A549 (cell line): ENCODE measurements at places on chromosomes 11 and 22.

DNA sequence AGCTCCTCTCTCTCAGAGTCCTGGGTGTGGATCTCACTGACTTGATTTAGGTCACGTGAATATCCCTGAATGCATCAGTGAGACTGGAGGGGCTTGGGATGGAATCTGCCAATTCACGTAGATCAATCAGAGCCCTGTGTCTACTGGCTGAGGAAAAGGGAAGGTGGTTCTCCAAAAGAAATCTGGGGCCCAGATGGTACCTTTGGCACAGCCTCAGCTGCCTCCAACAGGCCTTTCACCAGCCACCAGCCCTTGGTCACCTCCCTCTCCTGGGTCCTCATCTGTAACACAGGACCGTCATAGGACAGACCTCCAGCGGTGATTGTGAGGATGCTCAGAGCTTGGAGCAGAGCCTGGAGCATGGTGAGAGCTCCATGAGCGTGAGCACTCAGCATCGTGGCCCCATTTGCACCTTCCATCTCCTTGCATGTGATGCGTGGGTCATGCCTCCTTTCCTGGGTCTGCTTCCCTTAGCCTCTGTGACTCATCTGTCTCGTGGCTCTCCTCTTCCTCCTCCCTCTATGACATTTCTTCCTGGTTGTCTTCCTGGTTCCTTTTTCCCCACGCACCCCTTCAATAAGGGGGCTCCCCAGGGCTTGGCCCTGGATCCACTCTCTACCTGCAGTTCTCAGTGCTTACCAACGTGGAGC lies 7.5 kb upstream of the MIEF1 start:
- no peak for DNase-seq

- no peak for DNase-seq
Observed at GRCh38 chr11:92703449-92703830, 266.0 kb upstream of the MTNR1B start.

- no peak for DNase-seq
Observed at GRCh38 chr22:44399906-44400762, 87.4 kb upstream of the SHISAL1 start.

DNA sequence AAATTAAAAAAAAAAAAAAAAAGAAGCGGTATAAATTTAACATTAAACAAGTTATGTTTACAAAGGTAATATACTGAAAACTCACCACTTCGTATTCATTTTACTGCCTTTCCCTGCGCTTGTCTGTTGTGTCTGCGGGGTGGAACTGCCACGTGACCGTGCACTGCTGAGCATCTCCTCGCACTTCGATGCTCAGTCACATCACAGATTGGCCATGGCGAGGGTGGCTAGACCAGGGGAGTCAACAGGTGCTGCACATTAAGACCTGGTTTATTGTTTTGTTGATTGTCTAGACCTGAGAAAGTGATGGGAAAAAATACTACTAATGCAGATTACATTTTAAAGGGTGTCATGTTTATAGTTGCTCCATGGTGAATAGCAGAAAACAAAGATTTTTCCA lies 22.8 kb upstream of the TUB start:
- DNase-seq, result no peak

DNA sequence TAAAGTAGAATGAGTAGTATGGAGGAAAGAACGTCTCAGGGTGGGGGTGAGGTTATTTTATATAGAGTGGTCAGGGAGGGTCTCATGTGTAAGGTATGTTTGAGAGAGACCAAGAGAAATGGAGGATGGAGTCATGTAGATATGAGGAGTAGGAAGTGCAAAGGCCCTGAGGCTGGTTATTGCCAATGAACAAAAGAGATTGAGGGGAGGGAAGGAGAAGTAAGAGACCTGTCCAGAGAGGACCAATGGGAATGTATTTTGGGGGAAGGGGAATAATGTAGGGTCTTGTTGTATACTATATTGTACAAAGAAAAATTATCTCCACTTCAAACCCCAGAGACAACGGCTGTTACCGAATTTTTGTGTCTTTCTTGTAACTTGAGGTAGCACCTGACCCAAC lies 9.8 kb downstream of the CTNND1 start:
- DNase-seq, result no peak

- no peak for DNase-seq
Observed at GRCh38 chr22:40001800-40002577, 7.2 kb downstream of the FAM83F start.

DNA sequence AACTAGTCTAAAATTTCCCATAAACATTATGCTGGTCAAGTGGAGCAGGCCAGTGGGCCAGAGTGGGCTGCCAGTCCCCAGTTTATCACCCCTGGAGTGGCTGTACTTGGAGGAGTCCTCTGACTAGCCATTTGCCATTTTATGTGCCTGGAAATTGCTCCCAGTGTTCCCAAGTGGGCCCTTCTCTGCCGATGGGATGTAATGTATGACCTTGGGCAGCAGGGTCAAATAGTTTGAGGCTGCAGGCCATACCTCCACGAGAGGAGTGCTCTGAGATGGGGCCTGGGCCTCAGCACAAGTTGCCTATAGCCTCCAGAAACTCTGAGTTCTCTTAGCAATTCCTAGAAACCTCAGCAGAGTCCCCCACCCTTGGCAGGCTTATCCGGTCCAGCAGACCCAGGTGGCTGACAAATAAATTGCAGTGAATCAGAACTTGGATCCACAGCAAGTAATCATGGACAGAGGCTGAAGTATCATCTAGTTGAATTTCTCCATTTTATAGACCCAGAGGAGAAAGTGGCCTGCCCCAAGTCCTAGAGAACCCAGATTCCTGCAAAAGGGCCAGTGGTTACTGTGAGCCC lies 17.8 kb upstream of the PATZ1 start:
- no peak for DNase-seq

- no peak for DNase-seq
Observed at GRCh38 chr11:31912808-31913207, 101.7 kb upstream of the PAX6 start.

- no peak for DNase-seq
Observed at GRCh38 chr11:98358551-98358950, 662.2 kb upstream of the CNTN5 start.

DNA sequence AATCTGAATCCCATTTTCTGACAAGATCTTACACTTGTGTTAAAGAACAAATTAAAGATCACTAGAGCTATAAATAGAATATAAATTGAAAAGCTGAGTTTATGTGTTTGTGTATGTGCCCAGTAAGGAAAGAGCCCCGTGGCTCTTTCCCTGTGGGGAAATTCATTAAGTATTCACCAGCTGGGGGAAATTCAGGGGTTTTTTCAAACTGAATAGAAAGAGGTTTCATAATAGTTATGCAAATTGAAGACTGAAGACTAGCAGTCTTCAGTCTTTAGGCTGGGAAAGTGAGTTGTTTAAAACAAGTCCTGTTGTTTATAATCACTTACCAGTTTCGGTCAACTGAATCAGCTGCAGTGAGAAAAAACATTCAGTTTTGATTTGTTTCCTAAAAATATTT lies 11.3 kb upstream of the MS4A7 start:
- no peak for DNase-seq

DNA sequence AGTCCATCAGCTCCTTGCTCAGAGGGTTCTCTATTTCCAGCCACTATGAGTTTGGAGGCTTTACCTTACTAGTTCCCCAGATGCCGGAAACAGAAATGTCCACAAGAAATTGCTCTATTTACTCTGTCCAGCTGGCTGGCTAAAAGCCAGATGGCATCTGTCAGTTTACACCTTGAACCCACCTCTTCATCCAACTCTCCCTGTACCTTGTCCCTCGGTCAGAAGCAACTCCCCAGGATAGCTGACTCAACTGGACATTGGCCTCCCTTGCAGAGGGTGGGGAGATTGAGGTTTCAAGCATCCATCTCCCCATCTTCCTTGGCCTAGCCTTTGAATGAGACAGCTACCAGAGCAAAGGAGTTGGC lies 1.7 kb downstream of the C2CD2L start:
- no peak for DNase-seq

- no peak for DNase-seq
Observed at GRCh38 chr11:13889552-13890249, 72.8 kb upstream of the SPON1 start.

DNA sequence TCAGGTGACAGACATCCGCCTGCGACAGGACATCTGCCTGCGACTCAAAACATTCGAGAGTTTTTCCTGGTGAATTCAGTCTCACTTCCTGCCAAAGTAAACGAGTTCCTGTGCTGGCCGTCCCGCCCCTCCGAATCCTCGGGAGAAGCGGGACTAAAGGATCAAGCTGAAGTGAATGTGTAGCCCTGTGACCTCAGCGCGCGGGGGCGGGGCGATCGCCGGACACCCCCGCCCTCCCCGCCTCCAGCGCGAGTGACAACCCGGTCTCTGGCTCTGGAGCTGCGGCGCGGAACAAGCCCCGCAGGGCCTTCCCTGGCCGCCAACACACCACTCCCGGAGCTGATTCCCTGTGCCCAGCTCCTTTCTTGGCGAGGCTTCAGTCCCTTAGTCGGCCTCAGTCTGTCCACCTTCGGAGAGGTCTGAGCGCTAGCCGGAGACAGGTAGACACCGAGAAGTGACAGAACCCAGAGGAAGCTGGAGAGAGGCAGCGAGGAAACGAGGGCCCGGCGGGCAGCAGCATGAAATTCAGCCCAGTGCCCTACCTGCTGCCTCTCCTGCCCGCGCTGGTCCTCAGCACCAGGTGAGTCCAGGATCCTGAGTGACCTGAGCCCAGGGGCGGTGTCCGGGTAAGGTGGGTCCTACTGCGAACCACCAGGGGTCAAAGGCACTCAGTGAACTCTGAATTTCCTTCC lies 766.4 kb upstream of the LUZP2 start:
- no peak for DNase-seq

- DNase-seq, result no peak
Observed at GRCh38 chr22:46134111-46134705, 16.1 kb upstream of the PPARA start.

DNA sequence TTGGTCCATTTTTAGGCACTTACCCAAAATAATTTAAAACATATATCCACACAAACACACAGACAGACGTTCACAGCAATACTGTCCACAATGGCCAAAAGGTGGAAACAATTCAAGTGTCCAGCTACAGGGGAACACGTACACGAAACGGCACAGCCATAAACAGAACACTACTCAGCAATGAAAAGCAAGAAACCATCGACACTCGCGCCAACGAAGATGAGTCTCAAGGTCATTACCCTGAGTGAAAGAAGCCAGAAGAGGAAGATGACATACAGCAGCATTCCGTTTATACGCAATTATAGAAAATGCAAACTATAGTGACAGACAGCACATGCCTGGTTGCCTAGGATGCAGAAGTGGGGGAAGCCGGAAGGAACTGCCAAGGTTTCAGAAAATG lies 13.4 kb upstream of the COMT start:
- DNase-seq, result no peak

GRCh38 chr11:65539744-65540289 lies 14.9 kb downstream of the SCYL1 start:
- DNase-seq, result no peak

GRCh38 chr22:39254789-39255298 lies 10.1 kb upstream of the PDGFB start:
- no peak for DNase-seq

GRCh38 chr11:73651252-73651651 lies 4.9 kb downstream of the PLEKHB1 start:
- no peak for DNase-seq
